Aortic smooth muscle cell (primary cell): ENCODE measurements at places on chromosomes 2 and 18. TPM values are rescaled to one million over a fixed set of nuclear protein-coding genes. Genes with fewer than 3 reads are reported as not detected.

Gene CDK15
- total RNA-seq, result 0.12 TPM in 1 of 2 replicates, not detected in the other

Gene KATNAL2
- total RNA-seq, result 3.4 and 4.1 TPM in 2 replicates

Gene NOL4
- not detected in 2 replicates for total RNA-seq

Gene RIT2
- total RNA-seq, result not detected in 2 replicates

Gene TMEM37
- 0.13 TPM in 1 of 2 replicates, not detected in the other for total RNA-seq

Gene SDC1
- total RNA-seq, result 4.6 and 5.3 TPM in 2 replicates

Gene CXCR2
- not detected in 2 replicates for total RNA-seq

Gene GLI2
- total RNA-seq, result 2.4 and 2.9 TPM in 2 replicates

Gene RGPD3
- 0.12 and 0.13 TPM in 2 replicates for total RNA-seq

Gene CNDP1
- total RNA-seq, result 0.06 TPM in 1 of 2 replicates, not detected in the other

Gene UGT1A9
- not detected in 2 replicates for total RNA-seq

Gene LCLAT1
- total RNA-seq, result 11.2 and 15.3 TPM in 2 replicates

Gene CAPN14
- total RNA-seq, result 0.12 and 0.26 TPM in 2 replicates

Gene ZSWIM2
- total RNA-seq, result not detected in 2 replicates

Gene PROKR1
- total RNA-seq, result under 0.01 TPM in 1 of 2 replicates, not detected in the other

Gene NEU4
- total RNA-seq, result not detected in 2 replicates

Gene LDLRAD4
- total RNA-seq, result 2.4 and 3.7 TPM in 2 replicates

Gene RAD51AP2
- not detected in 2 replicates for total RNA-seq

Gene TMEM131
- 27.1 and 32.4 TPM in 2 replicates for total RNA-seq

Gene PREB
- 40.1 and 54.8 TPM in 2 replicates for total RNA-seq

Gene PRSS56
- not detected in 2 replicates for total RNA-seq

Gene ANO7
- total RNA-seq, result 0.25 and 0.40 TPM in 2 replicates

Gene NT5C1B
- total RNA-seq, result not detected in 2 replicates

Gene SERPINB3
- not detected in 2 replicates for total RNA-seq

Gene RAB27B
- 5.0 and 10.6 TPM in 2 replicates for total RNA-seq

Gene SERPINB12
- total RNA-seq, result not detected in 2 replicates

Gene SLC23A3
- 1.6 TPM in 2 replicates for total RNA-seq

Gene DRC1
- total RNA-seq, result not detected in 2 replicates

Gene EVX2
- total RNA-seq, result not detected in 2 replicates
